SK-N-SH (cell line): ENCODE measurements at places on chromosomes 4 and X.

DNA sequence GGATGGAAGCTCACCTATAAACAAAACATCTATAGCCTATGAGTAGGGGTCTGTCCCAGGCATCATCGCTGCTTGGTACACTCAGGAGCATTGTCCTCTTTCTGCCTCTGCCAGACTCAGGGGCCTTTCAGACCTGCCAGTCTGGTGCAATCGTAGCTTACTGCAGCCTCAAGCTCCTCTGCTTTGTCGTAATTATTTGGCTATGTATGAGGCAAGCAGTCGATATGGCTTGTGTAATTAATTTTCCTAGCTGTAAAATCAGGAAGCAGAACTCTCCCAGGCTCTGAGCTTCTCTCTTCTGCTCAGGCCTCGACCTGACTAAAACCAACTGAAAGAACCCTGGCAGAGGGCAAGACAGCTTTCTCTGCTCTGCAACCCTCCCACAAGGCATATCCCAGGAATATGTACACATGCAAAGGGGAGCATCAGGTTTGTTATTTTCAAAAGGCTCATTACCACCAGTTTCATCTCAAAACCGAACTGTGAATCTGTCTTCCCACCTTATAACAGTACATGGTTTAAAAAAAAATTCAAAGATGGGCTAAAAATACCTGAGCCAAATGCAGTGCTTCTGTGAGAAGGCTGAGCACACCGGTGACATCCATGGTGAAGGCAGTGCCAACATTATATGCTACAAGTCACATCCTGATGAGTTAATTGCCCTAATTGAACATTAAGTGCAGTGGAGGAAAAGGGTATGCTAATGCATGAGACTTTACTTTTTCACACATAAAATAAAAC lies 309.2 kb upstream of the EMCN start:
- DNase-seq: no peak

- DNase-seq: no peak
Measured at GRCh38 chrX:37989304-37989703, 17.0 kb upstream of the SYTL5 start.

- DNase-seq: no peak
Measured at GRCh38 chr4:72918362-72918761, 151.2 kb downstream of the COX18 start.

GRCh38 chr4:5266991-5267390 lies 215.7 kb downstream of the STK32B start:
- no peak for DNase-seq

DNA sequence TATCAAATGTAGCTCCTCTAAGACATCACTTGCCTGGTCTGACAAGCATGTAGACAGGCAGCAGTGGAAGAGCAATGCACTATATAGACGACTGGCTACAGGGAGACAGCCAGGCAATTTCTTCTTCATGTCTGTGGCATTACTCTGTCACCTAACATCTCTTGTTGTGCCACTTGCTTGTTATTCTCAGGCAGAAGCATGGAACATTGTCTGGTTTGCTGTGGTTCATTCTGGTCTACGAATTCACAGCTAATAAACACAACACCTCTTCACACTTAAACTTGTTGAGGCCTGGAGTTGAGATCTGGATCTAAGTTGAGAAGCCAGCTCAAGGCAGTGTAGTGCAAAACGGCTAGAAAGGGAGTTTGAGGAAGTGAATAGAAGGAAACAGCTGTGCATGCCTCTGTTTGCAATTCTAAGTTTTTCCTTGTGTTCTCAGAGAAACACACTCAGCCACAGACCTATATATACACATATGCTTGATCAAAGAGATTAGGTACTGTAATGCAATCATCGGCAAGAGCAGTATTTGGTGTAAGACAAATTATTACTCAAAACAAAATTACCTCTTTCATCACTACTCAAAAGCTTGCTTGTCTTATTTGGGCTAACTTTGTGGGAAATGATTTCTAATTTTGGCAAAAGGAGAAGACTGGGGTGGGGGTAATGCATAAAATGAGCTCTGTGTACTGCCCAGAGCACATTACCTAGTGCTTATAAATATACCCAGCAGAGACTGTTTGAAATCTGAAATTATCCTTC lies 243.8 kb downstream of the PPP3CA start:
- peak; percentile 10 for DNase-seq

DNA sequence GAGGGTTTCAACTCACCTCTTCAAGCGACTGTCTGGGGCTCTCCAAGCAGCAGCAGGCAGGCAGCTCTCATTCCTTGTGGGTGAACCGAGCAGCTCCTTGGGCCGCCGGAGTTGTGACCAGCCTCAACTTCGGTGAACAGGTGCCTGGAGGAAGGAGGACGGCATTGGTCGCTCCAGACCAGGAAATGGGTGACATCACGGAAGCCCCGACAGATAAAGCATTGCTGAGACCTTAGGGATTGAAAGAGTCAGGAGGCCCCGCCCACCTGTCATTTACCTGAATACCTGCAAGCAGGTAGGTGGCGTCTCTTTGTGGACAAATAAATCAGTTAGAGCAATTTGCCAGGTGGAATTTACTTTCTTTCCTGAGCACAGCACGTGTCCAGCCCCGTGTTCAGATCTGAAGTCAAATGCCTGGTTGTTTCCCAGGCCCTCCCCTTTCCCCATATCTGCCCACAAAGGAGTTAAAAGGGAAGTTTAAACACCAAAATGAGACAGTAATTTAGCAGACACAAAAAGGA lies at the start of gene LNX1:
Gene LNX1, minus strand, starts transcription at position 115 of the 521 bp plus-strand sequence. CDS start 17,484 bp downstream, outside the sequence.
- DNase-seq: no peak

DNA sequence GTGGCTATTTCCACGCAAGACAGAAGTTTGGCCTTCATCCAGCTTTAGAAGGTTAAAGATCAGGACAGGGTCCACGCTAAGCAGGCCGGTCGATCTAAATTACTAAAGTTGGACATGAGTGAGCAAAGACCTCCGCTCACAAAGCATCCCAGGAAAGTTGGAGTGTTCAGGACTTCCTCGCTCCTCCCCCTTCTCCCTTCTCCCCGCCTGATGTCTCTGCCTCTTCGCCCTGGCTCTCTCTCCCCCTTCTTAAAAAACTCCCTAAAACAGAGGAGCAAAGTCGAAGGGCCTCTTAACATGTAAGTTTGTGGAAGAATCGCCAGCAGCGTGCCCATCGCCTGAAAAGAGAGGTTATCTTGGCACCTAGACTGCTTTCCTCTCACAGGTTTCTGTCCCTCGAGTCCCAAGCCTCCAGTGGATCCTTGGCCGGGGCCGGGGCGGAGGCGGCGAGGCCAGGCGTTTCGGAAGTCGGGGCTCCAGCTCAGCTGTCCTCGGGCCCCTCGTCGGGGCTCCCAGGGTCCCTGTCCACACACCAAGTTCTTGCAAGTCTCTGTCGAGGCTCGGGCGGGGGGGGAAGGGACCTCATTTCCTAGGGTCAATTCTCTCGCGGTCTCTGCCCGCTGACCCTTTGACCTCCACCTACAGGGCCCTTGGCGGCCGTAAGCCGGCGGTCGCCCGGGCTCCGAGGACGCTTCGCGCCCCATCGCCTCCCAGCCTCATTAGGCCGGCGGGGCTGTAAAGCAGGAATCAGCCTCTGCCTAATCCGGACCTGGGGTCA lies 7.6 kb downstream of the ZIC3 start:
- no peak for DNase-seq

DNA sequence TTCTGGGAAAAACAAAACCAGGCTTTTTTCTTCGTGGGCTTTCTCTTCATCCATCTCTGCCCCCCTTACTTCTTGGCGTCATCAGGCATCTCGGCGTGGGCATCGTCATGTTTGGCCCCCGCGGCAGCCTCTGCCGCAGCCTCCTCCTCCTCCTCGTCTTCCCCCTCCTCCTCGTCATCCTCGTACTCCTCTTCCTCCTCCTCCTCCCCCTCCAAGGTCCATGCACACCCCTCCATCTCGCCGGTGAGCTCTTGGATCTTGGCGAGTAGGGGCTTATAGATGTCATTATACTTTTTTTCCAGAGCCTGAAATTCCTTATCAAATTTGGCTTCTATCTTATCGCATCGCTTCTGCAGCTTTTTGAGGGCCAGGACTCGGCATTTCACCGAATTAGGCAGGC lies 488 bp downstream of the NAP1L5 start:
- DNase-seq: peak; percentile 26

- no peak for DNase-seq
Measured at GRCh38 chr4:18767921-18768320, 746.4 kb upstream of the LCORL start.

DNA sequence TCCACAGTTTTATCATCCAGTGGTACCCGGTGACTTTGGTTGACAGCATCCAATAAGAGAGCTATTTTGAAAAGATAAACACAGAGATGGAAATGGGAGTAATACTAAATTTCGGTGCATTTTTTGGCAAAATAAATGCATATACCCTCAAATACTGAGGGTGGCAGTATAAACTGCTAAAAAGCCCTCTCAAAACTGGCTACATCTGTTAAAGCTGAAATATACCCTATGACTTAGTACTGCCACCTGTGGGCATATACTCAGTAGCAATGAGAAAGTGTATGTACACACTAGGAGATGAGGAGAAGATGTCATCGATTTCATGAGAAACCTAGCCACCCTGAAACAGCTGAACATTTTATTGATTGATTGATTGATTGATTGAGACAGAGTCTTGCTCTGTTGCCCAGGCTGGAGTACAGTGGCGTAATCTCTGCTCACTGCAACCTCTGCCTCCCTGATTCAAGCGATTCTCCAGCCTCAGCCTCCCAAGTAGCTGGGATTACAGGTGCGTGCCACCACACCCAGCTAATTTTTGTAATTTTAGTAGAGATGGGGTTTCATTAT lies 12.2 kb upstream of the TMEM128 start:
- DNase-seq: peak; percentile 59

- DNase-seq: no peak
Measured at GRCh38 chrX:40304115-40304514, 206.4 kb upstream of the BCOR start.

DNA sequence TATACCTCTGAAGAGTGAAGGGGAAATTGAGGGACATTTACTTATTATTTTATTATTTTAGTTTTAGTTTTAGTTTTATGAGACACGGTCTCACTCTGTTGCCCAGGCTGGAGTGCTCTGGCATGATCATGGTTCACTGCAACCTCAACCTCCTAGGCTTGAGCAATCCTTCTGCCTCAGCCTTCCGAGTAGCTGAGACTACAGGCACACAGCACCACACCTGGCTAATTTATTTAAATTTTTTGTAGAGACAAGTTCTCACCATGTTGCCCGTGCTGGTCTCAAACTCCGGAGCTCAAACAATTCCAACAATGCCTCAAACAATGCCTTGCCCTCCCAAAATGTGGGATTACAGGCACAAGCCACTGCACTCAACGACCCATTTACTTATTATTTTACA lies 68.4 kb upstream of the BMP2K start:
- DNase-seq: no peak

DNA sequence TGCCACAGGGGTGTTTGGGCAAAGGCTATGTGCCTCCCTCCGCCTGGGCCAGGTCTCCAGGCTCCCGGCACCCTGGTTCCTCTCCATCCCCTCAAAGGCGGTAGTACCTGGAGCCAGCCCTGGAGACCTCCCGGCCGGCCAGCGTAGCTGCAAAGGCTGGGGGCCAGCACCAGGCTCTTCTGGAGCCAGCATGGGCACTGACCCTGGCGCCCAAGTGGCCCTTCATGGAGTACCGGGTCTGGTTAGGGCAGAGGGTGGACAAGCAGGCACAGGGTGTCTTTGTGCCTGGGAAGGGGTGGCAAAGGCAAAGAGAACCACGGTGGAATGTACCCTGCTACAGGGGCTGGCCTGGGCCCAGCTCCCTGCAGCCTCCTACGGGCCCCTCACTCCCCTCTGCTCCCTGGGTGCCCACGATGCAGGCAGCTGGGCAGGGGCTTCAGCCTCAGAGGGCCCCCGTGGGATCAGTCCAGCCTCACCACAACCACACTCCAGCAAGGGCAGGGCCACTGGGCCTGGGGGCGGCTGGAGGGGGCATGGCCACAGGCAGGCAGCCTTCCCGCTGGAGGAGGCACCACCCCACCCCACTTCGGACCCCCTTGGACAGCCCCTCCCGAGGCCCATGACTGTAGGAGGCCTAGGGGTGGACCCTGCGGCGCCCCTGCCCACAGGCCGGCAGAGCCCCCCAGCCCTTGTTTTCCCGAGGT lies 112.9 kb upstream of the NKX1-1 start:
- DNase-seq: no peak

- DNase-seq: no peak
Measured at GRCh38 chr4:37666625-37667071, 19.5 kb downstream of the RELL1 start.

- DNase-seq: peak; percentile 63
Measured at GRCh38 chrX:100413229-100413628, 3.2 kb upstream of the PCDH19 start.

DNA sequence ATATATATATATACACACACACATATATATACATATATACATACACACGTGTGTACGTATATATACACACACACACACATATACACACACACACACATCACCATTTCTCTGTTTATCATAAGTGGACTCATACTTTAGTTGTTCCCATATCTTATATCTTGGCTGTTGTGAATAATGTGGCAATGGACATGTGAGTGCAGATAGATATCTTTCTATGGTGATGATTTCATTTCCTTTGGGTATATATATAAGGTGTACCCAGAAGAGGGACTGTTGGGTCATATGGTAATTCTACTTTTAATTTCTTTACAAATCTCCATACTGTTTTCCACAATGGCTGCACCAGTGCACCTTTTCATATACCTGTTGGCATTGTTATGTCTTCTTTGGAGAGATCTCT lies 105.9 kb downstream of the LARP1B start:
- DNase-seq: no peak

GRCh38 chr4:162952232-162952631 lies 214.5 kb downstream of the NAF1 start:
- no peak for DNase-seq

DNA sequence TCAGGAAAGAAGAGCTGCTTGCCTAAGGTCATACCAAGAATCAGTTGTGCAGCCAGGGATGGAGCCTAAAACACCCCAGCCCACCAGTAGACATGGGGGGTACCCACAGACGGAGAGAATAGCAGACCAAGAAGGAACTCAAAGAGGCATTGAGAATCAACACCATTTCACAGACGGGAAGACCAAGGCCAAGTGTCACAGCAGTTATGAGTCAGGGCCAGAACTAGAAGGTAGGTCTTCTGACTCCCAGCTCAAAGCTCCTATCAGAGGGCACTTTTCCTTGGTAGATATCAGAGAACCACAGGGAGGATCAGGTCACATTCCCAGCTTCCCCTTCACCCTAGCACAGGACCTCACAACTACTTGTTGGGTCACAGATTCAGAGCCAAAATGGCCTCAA lies 14.5 kb downstream of the OTUD5 start:
- DNase-seq: no peak

DNA sequence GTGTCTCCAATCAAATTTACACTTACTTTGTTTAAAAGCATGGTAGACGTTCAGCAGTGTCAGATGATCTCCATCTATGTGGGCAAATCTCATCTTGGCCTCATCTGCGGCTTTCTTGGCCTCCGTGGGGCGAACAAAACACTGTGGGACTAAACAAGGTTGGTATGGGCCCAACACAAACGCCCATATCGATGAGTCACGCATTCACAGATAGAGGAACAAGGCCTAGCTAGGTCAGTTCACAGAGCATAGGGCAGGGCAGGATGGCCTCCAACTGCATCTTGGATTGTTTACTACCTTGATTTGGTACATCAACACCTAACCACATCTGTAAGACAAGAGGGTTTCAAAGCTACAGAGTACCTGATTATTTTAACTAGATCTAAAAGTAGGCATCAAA lies 47.3 kb downstream of the DHX15 start:
- DNase-seq: no peak

- no peak for DNase-seq
Measured at GRCh38 chr4:102390438-102390837, 45.2 kb upstream of the SLC39A8 start.

- DNase-seq: peak; percentile 33
Measured at GRCh38 chr4:112910109-112910736, 139.2 kb upstream of the ANK2 start.

- DNase-seq: no peak
Measured at GRCh38 chr4:71444395-71444794, 105.6 kb downstream of the SLC4A4 start.

- DNase-seq: no peak
Measured at GRCh38 chr4:100240008-100240407, 49.7 kb upstream of the DDIT4L start.
